ENCODE measurements at places on chromosomes 3 and 15. TPM values are rescaled to one million over a fixed set of nuclear protein-coding genes. Genes with fewer than 3 reads are reported as not detected.

The ALDH1A2 gene
- 70.9 TPM for total RNA-seq

The SLC28A1 gene
- not detected for total RNA-seq

The CKMT1B gene
- not detected for total RNA-seq

The SNX1 gene
- 56.2 TPM for total RNA-seq

The NLGN1 gene
- total RNA-seq, result 2.6 TPM

The IMPG2 gene
- total RNA-seq, result 0.85 TPM

The SPATA12 gene
- total RNA-seq, result 0.17 TPM

The COL6A5 gene
- not detected for total RNA-seq

The CASR gene
- not detected for total RNA-seq

GRCh38 chr15:71562251-71562650 is 248.1 kb upstream of the NR2E3 start:
- DNase-seq, result no peak

DNA sequence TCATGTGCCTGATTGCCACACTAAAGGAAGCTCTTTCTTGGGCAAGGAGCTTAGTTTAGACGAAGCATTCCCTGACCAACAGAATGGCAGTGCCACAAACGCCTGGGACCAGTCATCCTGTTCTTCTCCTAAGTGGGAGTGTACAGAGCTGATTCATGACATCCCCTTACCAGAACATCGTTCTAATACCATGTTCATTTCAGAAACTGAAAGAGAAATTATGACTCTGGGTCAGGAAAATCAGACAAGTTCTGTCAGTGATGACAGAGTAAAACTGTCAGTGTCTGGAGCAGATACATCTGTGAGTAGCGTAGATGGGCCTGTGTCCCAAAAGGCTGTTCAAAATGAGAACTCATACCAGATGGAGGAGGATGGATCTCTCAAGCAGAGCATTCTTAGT is 18.4 kb downstream of the SENP5 start:
- DNase-seq, result no peak

DNA sequence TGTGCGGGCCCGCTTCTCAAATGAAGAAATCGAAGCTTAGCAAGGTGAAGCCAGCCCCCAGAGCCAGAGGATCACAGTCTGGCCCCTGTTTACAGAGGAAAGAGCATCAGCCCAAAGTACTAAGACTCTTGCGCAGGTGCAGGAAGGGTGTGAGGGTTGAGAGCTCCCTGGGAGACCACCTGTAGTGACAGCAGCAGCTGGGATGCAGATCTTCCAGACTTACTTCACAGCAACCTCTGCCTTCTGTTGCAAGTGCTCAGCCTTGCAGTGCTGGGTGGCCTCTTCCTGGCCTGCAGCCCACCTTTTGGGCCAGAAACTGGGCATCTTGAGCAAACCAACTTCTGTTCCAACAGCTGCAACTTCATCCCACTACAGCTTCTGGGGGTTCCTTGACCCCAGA is 19.7 kb downstream of the SPATA12 start:
- DNase-seq, result no peak

DNA sequence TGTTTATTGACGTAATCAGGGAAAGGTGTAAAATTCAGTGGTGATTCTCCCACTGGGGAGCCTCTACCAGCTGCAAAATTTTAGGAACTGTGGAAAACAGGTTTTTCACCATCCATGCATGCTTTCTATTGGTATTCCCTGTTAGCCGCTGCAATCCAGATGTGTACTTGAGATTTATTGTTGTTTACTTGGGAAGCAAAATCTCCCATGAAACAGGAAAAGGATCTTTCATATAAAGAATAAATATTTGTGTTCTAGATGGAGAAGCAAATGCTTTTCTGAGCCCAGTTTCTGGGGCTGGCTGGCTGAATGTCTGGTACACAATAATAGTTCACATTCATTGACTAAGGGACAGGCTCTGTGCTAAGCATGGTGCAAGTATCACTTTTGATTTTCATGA is 144.6 kb upstream of the RASGRP1 start:
- DNase-seq, result no peak

GRCh38 chr15:51332206-51333147 is 5.9 kb downstream of the CYP19A1 start:
- peak; percentile 4 for DNase-seq

DNA sequence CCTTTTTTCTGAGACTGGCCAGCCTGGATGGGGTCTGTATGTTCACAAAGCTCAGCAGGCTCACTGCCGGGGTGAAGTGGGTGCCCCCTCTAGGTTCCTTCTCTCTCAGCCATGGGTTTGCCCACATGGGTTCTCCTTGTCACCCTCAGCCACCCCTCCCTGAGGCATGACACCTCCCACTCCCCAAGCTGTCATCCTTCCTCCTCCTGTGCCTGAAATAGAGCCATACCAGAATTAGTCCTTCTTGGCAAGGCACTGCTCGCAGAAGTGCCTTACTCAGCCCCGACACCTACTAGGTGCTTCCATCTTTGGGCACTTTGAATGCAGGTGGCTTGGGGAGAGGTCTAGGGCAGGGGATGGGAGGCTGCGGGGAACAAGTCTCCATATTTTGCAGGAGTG is 62.9 kb upstream of the SEC13 start:
- no peak for DNase-seq

DNA sequence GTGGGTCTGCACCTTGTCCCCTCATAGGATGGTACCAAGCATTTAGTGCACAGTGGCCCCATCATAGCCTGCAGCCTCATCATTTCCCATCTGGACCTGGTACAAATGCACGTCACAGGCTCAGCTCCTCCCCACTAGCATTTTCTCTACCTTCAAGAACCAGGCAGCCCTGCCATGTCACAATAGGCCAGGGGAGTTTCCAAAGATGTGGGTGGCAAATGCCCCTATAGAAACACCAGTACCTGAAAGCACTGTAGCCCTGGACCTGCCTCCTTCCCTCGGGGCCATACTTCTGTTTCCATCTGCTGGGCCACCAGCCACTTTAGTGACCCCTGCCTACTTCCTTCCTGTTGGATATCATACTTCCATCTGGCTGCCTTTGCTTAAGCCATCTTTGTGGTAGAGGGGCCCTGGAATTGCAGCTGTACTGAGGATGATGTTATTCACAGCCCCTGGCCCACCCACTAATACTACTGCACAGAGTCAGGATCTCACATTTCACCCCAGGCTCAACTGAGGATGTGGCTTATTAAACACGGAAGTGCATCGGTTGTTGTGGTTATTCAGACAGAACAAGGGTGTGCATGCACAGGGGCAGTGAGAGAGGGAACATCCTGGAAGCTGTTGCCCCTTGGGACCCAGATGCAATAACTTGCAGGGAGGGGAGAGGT is 3.8 kb downstream of the TCTA start:
- no peak for DNase-seq

DNA sequence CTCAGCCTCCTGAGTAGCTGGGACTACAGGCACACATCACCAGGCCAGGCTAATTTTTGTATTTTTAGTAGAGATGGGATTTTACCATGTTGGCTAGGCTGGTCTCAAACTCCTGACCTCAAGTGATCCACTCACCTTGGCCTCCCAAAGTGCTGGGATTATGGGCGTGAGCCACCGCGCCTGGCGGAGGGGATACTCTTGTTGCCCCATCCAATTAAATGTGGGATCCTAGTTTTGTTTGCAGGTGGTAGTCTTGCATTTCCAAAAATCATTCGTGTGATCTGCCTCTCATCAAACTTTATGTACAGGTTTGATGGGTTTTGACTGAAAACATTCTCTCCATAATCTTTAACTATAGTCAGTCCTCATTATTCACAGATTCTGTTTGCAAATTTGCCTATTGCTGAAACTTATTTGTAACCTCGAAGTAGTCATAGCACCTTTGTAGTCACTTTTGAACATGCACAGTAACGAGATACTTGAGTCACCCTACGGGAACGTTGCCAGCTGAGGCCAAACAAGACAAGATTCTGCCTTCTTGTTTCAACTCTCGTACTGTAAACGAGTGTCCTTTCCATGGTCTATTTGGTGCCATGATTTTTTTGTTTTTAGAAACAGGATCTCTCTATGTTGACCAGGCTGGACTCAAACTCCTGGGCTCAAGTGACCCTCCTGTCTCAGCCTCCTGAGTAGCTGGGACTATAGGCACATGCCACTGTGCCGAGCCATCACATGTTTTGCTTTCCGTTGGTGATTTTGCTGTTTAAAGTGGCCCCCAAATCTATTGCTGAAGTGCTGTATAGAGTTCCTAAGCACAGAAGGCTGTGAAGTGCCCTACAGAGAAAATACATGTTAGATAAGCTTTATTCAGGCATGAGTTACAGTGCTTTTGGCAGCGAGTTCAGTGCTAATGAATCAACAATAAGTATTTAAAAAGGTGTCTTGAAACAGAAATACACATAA is 8.1 kb upstream of the MAPK6 start:
- DNase-seq, result peak; percentile 76

DNA sequence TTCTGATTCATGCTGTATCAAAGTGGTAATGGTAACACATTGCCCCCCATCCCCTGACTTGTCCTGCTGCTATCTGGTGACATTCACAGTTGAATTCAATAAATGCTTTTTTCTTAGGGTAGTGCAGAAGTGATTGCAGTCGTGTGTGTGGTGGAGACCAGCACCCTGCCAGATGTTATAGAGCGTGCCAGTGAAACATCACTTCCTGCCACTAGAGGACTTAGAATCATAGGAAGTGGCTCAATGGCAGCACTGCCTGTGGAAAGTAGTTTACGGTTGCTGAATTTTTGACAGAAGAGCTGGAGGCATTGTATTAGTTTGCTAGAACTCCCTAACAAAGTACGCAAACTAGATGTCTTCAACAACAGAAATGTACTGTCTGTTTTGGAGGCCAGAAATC is 37.4 kb upstream of the P2RY12 start:
- no peak for DNase-seq

- DNase-seq, result peak; percentile 92
Measured at GRCh38 chr3:114498539-114499370, 204.9 kb downstream of the TIGIT start.

- DNase-seq, result peak; percentile 83
Measured at GRCh38 chr3:43162230-43163084, 56.6 kb upstream of the POMGNT2 start.

DNA sequence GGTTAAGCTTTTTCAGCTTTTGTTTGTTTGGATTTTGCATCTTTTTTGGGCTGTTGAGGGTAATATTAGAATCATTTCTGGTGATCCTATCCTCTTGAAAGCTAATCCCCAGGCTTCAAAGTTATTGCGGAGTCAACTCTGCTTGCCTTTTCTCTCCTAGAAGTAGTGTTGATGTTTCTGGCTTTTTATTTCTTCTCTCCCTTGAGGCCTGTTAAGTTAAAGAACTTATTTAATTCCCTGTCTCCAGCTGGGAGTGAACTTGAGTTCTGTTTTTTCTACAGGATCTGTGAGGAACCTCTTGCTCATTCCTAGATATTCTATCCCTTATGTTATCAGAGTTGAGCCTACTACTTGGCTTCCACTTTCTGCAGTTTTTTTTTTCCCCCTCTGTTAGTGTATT is 34.1 kb upstream of the CACNA1D start:
- DNase-seq, result no peak

- no peak for DNase-seq
Measured at GRCh38 chr3:178827285-178827856, 244.2 kb downstream of the ZMAT3 start.

- no peak for DNase-seq
Measured at GRCh38 chr15:36468746-36469145, 110.7 kb upstream of the CDIN1 start.

GRCh38 chr15:98611808-98612207 is 36.5 kb upstream of the IGF1R start:
- DNase-seq, result no peak

DNA sequence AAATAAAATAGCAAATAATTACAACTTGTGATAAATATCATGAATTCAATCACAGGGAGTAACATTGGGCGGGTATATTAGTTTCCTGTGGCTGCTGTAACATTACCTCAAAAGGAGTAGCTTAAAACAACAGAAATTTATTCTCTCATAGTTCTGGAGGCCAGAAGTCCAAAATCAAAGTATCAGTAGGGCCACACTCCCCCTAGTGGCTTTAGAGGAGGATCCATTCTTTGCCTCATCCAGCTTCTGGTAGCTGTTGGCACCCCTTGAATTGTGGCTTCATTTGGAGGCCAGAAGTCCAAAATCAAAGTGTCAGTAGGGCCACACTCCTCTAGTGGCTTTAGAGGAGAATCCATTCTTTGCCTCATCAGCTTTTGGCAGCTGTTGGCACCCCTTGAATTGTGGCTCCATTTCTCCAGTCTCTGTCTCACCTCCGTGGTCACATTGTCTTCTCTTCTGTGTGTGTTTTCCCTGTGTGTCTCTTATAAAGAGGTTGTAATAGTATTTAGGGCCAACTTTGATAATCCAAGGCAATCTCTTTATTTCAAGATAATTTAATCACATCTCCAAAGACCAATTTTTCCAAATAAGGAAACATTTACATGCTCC is 3.1 kb upstream of the CFAP20DC start:
- DNase-seq, result peak; percentile 70

DNA sequence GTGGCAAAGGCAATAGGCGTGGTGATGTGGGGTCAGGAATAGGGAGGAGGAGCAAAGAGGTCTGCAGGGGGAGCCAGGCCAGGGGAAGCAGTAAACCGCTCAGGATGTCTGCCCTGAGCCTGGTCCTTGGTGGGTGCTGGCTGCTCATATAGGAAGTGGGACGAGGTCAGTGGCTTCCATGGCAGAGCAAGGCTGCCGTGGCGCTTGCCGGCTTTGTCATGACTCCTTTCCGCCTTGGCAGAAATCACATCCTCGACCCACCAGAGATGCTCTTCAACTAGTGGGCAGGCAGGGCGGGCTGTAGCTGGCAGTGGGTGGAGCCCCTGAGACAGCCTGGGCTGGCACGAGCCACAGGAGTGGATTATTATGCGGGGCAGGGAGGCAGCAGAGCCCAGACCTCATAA is 13.1 kb upstream of the SKOR1 start:
- no peak for DNase-seq

- DNase-seq, result no peak
Measured at GRCh38 chr3:84141571-84141970, 817.2 kb upstream of the CADM2 start.

GRCh38 chr15:98120561-98120960 is 160.1 kb downstream of the ARRDC4 start:
- DNase-seq, result no peak

DNA sequence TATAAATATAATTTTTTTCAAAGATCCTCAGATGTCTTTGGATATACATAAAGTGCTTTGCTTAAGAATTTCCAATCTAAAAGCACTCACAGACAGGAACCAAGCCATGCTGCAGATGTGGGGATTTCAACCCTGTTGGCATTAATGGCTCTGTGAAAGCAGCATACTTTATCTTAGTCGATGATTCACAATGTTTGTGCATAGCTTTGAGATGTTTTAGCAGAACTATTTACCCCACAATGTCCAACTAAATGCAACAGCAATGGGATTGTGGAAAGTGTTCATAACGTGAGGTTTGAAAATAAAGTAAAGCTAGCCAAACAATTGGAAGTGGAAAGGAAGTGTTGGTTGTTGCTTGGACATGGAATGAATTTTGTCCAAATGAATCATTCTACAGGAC is 371.4 kb downstream of the SOX2 start:
- no peak for DNase-seq

Measured in dermis blood vessel endothelial cell (primary cell).